H7 (cell line): ENCODE measurements at places on chromosomes 5 and 9. TPM values are rescaled to one million over a fixed set of nuclear protein-coding genes. Genes with fewer than 3 reads are reported as not detected.
A peak's percentile ranks its signal among the peaks of the same experiment; 100 is the strongest.

DNA sequence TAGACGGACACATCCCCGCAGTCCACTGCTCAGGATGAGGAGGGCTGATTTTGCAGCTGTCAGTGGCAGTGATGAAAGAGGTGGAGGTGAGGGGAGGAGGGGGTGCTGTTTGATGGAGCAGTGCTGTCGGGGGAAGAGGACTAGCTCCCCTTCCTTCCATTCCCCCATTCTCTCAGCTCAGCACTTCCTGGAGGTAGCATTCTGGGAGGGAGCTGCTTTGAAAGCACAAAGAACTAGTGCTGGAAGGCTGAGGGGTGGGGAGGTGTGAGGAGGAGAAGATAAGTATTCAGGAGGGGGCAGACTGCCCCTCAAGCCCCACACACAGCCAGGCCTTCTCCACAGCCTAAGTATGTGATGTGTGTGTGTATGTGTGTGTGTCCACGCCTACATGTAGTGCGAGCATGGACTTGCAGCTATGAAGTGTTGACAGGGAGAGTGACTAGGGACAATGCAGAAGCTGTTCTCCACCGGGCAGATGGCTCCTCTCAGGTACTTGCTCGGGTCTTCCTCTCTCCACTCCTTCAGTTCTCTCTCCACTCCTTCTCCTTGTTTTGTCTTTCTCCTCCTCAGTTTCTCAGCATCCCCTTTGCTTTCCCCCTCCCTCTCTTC, 65.5 kb upstream of the HSPA9 start:
- no peak for DNase-seq

- no peak for DNase-seq
These were observed 178.0 kb downstream of the ESM1 start for GRCh38 chr5:54807421-54807820.

- DNase-seq, result no peak
These were observed 6.6 kb upstream of the CEMIP2 start for GRCh38 chr9:71774920-71775319.

DNA sequence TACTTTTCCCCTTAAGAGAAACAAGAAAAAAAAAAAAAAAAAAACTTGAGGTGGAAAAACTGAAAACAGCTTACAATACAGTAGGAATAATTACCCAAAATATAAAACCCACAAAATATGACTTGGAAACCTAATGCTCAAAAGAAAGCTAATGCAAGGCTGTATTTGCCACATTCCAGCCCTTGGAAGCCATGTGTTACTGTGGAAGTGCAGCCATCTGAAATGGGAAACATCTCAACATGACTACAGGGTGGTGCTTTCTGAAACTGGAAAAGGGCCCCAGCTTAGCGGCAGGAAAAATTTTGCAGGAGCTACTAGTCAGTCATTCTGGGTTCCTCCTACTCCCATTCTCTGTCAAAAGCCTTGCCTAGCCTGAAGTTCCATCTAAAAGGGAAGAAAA, 20.4 kb downstream of the CDK5RAP2 start:
- no peak for DNase-seq

DNA sequence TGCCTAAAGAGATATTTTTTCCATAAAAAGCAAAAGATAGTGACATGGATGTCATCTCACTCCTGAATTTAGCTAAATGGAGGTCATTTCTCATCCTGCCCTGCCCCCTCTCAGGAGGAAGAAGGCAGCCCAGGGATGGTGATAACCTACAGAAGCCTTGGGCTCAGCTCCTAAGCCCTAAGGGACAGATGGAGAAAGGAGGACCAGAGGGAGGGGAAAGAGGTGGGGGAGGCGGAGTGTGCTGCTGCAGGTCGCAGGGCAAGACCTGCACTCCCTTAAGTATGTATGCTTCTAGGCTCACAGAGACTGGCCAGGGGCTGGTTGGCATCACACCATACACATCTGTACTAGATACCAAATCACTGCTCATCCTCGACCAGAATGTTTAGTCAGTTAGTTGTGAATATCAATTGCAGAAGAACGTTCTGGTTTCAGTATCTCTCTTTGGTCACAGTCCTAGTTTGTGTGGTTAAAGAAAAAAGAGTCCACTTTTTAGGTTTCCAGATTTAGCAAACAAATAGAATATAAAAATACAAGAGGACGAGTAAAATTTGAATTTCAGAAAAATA, 18.4 kb upstream of the CDKN2AIPNL start:
- DNase-seq, result peak; percentile 68

DNA sequence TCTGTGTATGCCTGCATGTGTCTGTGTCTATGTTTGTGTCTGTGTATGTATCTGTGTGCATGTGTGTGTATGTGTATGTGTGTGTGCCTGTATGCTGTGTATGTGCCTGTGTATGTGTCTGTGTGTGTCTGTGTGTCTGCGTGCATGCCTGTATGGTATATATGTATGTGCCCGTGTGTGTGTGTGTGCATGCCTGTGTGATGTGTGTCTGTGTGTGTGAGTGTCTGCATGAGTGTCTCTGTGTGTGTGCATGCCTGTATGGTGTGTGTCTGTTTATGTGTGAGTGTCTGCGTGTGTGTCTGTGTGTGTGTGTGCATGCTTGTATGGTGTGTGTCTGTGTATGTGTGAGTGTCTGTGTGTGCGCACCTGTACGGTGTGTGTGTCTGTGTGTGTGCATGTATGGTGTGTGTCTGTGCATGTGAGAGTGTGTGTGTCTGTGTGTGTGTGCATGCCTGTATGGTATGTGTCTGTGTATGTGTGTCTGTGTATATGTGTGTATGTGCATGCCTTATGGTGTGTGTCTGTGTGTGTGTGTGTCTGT, 137.1 kb upstream of the IRX2 start:
- DNase-seq, result no peak

DNA sequence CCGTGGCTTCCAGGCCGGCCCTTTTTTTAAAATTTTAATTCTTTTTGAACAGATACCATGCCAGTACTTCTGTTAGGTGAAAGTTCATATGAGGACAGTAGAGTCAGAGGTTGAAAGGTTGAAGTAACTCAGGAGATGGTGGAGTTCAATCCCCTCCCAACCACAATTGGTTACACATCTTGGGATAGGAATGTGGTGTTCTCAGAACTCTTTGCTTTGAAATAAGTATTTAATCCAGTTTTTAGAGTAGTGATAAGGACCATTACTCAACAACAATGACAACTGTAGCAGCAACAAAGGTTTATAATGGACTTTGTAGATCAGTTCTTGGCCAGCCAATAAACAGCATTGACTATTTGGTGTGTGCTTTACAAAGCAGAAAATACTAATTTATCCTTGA, 116.0 kb downstream of the ARHGAP26 start:
- no peak for DNase-seq

DNA sequence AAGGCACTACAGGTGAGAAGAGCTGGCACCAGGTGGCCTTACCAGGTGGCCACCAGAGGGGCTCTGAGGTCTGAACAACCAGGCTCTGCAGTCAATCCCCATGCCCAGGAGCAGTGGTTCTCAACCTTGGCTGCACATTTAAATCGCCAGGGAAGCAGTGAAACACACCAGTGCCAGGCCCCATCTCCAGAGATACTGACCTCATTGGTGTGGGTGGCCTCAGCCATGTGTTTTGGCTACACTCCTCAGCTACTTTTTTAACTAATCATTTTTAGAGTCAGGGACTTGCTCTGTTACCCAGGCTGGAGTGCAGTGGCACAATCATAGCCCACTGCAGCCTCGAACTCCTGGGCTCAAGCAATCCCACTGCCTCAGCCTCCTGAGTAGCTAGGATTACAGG, 56.0 kb downstream of the GABBR2 start:
- DNase-seq, result no peak

- DNase-seq, result no peak
These were observed 18.3 kb upstream of the CARTPT start for GRCh38 chr5:71700803-71701202.

- no peak for DNase-seq
These were observed 28.4 kb upstream of the GPR150 start for GRCh38 chr5:95591490-95591901.

GRCh38 chr9:14296495-14297113, 17.3 kb downstream of the NFIB start:
- no peak for DNase-seq

DNA sequence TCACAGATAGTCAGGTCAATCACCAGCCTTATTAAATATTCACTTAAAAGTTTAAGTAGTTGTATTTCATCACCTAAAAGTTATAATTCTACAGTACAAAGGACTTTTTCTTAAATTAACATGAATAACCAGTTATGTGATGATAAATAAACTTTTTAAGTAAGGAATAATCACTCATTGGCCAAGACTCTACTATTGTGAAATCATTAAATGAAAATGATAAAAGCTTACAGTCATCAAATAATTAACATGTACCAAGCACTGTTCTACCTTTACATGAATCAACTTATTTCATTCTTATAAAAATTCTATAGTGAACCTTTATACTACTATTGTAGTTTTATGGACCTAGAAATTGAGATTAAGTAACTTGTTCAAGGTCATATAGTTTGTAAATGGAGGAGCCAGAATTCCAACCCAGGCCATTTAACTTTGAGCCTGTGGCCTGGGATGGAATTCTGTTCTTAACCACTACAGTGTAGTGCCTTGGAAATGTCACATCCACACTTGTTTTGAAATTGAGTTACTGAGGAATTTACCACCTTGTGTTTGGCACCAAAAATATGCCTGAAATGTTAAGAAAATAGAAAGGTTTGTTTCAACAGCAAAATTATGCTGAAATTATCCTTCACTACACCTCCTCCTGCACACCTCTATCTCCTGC, 32.8 kb upstream of the MSANTD3 start:
- DNase-seq, result no peak

- no peak for DNase-seq
These were observed 835.5 kb downstream of the TLE4 start for GRCh38 chr9:80407220-80407619.

The TLN1 gene
- 91.2 and 106 TPM in 2 replicates for total RNA-seq

The SPOUT1 gene
- total RNA-seq, result 49.0 and 70.7 TPM in 2 replicates

The CMYA5 gene
- 0.80 and 1.00 TPM in 2 replicates for total RNA-seq

The ZBTB6 gene
- 8.6 and 11.7 TPM in 2 replicates for total RNA-seq

The PLAC8L1 gene
- total RNA-seq, result 0.44 and 0.59 TPM in 2 replicates

The PCDHB5 gene
- 0.07 TPM in 2 replicates for total RNA-seq

The RPS23 gene
- total RNA-seq, result 2,290 and 3,010 TPM in 2 replicates

The PCA3 gene
- total RNA-seq, result not detected in 2 replicates

The ZNF462 gene
- 34.7 and 36.4 TPM in 2 replicates for total RNA-seq

The NMUR2 gene
- total RNA-seq, result not detected in 2 replicates

The GCNT4 gene
- 2.4 and 4.1 TPM in 2 replicates for total RNA-seq

The SPACA9 gene
- total RNA-seq, result 0.67 and 0.80 TPM in 2 replicates

The FCN1 gene
- not detected in 2 replicates for total RNA-seq
